ENCODE measurements at places on chromosomes 5 and 9.

- no peak within 1 kb of the TSS for H3K27ac ChIP-seq
- no peak within 1 kb of the TSS for H3K4me3 ChIP-seq
- DNase-seq: no peak
- no peaks in the 10 kb centered on the region for H3K4me1 ChIP-seq
- H3K36me3 ChIP-seq: no peaks in the 10 kb centered on the region
These were observed at the start of gene IRX2 for GRCh38 chr5:2751592-2752021. TSS of gene IRX2 (minus strand) at chr5:2751677. CDS start at chr5:2751413, 264 bp downstream.

- no peaks in the 10 kb centered on the region for H3K27me3 ChIP-seq
- peaks cover 28% of the 10 kb centered on the region for H3K4me1 ChIP-seq
- peak overlapping the region; percentile 98 for H3K4me3 ChIP-seq
- no peak for DNase-seq
These were observed 8.4 kb downstream of the PTCH1 start for GRCh38 chr9:95508242-95508967.

GRCh38 chr9:87725900-87726709 lies at the start of gene CTSL:
TSS of gene CTSL (plus strand) at chr9:87726119. CDS start at chr9:87727604, 1,485 bp downstream.
- peak; percentile 75 for DNase-seq
- H3K36me3 ChIP-seq: peaks cover 35% of the 10 kb centered on the region
- H3K4me1 ChIP-seq: peaks cover 22% of the 10 kb centered on the region
- no peaks in the 10 kb centered on the region for H3K27me3 ChIP-seq
- peak within 1 kb of the TSS; percentile 73 for H3K27ac ChIP-seq

- peaks cover 25% of the 10 kb centered on the region for H3K27me3 ChIP-seq
- DNase-seq: no peak
- H3K27ac ChIP-seq: no peak overlapping the region
- peaks cover 16% of the 10 kb centered on the region for H3K4me1 ChIP-seq
- H3K4me3 ChIP-seq: no peak overlapping the region
- no peaks in the 10 kb centered on the region for H3K36me3 ChIP-seq
These were observed 132.4 kb downstream of the NPR3 start for GRCh38 chr5:32843531-32843895.

DNA sequence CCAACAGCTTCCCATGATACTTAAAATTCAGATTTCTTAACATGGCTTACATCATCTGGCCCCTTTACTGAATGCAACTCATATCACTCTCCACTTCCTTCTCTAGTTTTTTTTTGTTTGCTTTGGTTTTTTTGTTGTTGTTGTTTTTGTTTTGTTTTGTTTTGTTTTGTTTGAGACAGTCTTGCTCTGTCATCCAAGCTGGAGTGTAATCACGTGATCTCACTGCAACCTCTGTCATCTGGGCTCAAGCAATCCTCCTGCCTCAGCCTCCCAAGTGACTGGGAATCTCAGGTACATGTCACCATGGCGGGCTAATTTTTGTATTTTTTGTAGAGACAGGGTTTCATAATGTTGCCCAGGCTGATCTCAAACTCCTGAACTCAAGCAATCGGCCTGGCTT lies 41.4 kb downstream of the CPLANE1 start:
- DNase-seq: no peak
- no peaks in the 10 kb centered on the region for H3K4me1 ChIP-seq
- no peaks in the 10 kb centered on the region for H3K27me3 ChIP-seq
- no peak overlapping the region for H3K4me3 ChIP-seq
- no peak overlapping the region for H3K27ac ChIP-seq

GRCh38 chr5:145587710-145588109 lies 247.4 kb downstream of the PRELID2 start:
- no peaks in the 10 kb centered on the region for H3K27me3 ChIP-seq
- DNase-seq: peak; percentile 29
- H3K4me1 ChIP-seq: peaks cover 16% of the 10 kb centered on the region

GRCh38 chr9:106127776-106128175 lies 433.4 kb downstream of the TMEM38B start:
- no peaks in the 10 kb centered on the region for H3K36me3 ChIP-seq
- H3K27ac ChIP-seq: no peak overlapping the region
- no peak overlapping the region for H3K4me3 ChIP-seq
- no peaks in the 10 kb centered on the region for H3K27me3 ChIP-seq
- DNase-seq: no peak

- H3K36me3 ChIP-seq: no peaks in the 10 kb centered on the region
- no peak for DNase-seq
- no peak overlapping the region for H3K4me3 ChIP-seq
- H3K4me1 ChIP-seq: no peaks in the 10 kb centered on the region
These were observed 17.9 kb downstream of the SLCO4C1 start for GRCh38 chr5:102278231-102278630.

- H3K27ac ChIP-seq: peak overlapping the region; percentile 75
- H3K27me3 ChIP-seq: no peaks in the 10 kb centered on the region
- no peak for DNase-seq
- peaks cover 41% of the 10 kb centered on the region for H3K4me1 ChIP-seq
- no peak overlapping the region for H3K4me3 ChIP-seq
These were observed 9.5 kb downstream of the LHFPL2 start for GRCh38 chr5:78638973-78639669.

GRCh38 chr5:36089989-36090388 lies 23.3 kb upstream of the UGT3A2 start:
- no peak overlapping the region for H3K4me3 ChIP-seq
- H3K27me3 ChIP-seq: no peaks in the 10 kb centered on the region
- DNase-seq: peak; percentile 16
- no peaks in the 10 kb centered on the region for H3K36me3 ChIP-seq

DNA sequence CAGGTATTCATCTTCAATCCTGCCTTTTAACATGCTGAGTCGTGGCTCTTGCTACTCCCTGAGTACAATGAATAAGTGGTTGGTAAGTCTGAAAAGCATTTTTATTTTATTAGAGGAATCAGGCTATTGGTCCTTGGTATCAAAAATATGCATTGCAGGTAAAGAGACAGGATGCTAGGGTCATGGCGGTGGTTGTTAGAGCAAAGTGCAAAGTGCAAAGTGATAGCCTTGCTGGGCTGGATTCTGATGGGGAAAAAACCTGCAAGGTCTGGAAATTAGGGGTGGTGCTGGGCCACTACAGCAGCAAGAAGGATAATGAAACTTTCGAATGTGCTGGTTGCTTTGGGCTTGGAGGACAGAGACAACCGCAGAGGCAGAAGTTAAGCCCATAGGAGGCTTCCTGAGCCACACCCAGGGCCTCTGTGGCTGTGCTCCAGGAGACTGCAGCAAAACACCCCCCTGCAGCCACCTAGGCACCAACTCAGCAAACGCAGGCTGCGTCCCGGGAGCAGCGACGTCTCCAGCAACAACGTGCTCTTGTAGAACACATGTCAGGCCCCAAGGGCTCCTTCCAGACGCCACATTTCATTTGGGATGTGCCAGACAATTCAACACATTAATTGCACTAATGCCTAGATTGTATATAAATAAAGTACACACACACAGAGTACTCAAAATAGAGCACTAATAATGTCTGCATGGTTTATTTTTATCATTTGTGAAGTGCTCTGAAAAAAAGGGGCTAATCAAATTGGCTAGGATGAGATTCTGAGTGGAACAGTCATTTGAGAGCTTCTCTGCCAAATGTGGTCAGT lies 149.8 kb upstream of the RAPGEF1 start:
- no peak overlapping the region for H3K4me3 ChIP-seq
- no peak for DNase-seq
- no peak overlapping the region for H3K27ac ChIP-seq
- no peaks in the 10 kb centered on the region for H3K36me3 ChIP-seq
- no peaks in the 10 kb centered on the region for H3K4me1 ChIP-seq

GRCh38 chr9:79089054-79089560 lies 482.7 kb upstream of the TLE4 start:
- H3K36me3 ChIP-seq: no peaks in the 10 kb centered on the region
- H3K4me1 ChIP-seq: no peaks in the 10 kb centered on the region

GRCh38 chr5:142661957-142662356 lies 23.9 kb downstream of the FGF1 start:
- no peaks in the 10 kb centered on the region for H3K36me3 ChIP-seq
- no peaks in the 10 kb centered on the region for H3K27me3 ChIP-seq
- no peak for DNase-seq
- H3K27ac ChIP-seq: no peak overlapping the region

DNA sequence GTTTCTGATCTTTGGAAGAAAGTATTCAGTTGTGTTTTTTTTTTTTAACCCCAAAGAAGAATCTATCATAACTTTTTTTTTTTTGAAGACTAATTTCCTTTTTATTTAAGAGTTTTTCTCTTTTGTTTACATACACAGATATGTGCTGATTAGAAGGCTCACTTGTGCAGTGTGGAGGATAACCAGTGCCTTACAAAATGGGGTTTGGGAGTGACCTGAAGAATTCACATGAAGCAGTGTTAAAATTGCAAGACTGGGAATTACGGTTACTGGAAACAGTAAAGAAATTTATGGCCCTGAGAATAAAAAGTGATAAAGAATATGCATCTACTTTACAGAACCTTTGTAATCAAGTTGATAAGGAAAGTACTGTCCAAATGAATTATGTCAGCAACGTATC lies 50.3 kb downstream of the FER start:
- H3K36me3 ChIP-seq: 0 out of 2 replicates have a peak, but pooled peaks cover 5% of the 10 kb centered on the region
- no peak for DNase-seq
- no peak overlapping the region for H3K27ac ChIP-seq
- no peaks in the 10 kb centered on the region for H3K27me3 ChIP-seq
- H3K4me1 ChIP-seq: peaks cover 8% of the 10 kb centered on the region
- no peak overlapping the region for H3K4me3 ChIP-seq

DNA sequence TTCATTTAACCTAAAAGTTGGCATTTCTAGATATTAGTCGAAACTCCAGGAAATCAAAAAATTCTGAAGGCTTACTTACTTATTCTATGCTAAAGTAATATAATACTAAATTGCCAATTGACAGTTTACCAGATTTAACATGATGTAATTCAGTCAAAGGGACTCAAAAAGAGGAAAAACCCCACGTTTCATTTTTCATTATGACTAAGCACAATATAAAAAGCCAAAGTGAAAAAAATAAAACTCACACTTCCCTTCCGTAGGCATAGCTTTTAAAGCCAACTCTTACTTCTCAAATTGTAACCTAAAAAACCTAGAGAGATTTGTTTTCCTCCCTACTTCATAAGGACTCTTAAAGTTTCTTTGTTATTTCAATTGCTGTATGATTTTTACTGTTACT lies 146.6 kb downstream of the RAPGEF6 start:
- DNase-seq: no peak
- 0 out of 2 replicates have a peak, but pooled peaks cover 3% of the 10 kb centered on the region for H3K36me3 ChIP-seq
- H3K27me3 ChIP-seq: no peaks in the 10 kb centered on the region
- no peaks in the 10 kb centered on the region for H3K4me1 ChIP-seq

GRCh38 chr5:53922508-53923498 lies 362.4 kb downstream of the NDUFS4 start:
- H3K36me3 ChIP-seq: no peaks in the 10 kb centered on the region
- no peak for DNase-seq
- H3K4me3 ChIP-seq: no peak overlapping the region
- no peaks in the 10 kb centered on the region for H3K4me1 ChIP-seq

- peak overlapping the region; percentile 54 for H3K27ac ChIP-seq
- H3K27me3 ChIP-seq: no peaks in the 10 kb centered on the region
- no peak overlapping the region for H3K4me3 ChIP-seq
- peak; percentile 35 for DNase-seq
These were observed 47.7 kb downstream of the CERT1 start for GRCh38 chr5:75463726-75464125.

DNA sequence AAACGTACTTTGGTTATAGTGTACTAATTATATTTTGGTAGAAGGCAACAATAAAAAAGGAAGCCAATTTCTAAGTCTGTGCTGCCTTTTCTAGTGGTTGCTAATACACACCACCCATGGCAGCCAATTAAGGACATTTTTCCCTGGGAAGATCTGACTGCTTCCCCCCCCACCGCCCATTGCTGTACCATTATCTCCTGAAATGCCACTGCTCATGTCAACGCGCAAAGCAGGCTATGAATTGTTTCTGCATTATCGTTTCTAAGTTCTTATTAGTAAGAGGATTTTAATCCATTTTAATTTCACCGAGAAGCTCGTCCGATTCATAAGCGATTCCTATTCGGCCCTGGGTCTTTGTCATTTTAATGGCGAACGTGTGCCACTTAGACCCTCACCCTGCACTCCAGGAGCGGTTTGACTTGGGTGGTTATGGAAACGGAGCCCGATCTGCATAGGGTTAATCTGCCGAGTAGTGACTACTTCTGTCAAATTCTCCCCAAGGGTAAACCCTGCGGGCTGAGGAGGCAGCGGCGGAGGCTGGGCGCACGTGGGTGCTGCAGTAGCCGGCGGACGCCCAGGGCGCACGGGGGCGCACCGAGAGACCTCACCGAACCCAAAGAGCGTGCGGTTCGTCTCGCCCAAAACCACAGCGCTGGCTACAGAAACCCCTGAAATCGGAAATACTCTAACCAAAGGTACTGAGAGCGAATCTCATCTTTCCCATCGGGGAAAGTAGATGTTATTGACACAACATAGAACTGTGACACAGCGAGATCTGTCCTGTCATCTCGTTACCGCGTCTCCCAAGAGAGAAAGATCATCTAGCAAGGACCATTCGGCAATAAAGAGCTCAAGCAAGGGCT lies 55.8 kb upstream of the SHC3 start:
- no peaks in the 10 kb centered on the region for H3K4me1 ChIP-seq
- no peak overlapping the region for H3K27ac ChIP-seq
- DNase-seq: no peak

- no peaks in the 10 kb centered on the region for H3K27me3 ChIP-seq
- H3K4me3 ChIP-seq: no peak overlapping the region
- no peak overlapping the region for H3K27ac ChIP-seq
These were observed 5.0 kb downstream of the PPARGC1B start for GRCh38 chr5:149735066-149735465.

DNA sequence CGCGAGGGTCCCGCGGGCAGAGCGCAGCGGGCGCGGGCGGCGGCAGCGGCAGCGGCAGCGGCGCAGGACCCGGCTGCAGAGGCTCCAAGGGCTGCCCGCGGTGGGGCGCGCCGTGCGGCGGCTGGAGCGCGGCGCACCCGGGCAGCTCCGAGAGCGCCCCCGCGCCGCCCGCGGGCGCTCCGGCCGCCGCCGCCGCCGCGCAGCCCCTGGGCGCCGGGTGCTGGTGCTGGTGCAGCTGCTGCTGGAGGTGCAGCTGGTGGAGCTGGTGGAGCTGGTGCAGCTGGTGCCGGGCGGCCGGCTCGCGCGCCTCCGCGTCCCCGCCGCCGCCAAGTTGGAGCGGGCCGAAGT lies 644 bp downstream of the IER5L start:
- H3K36me3 ChIP-seq: no peaks in the 10 kb centered on the region
- no peak overlapping the region for H3K27ac ChIP-seq
- peaks cover 18% of the 10 kb centered on the region for H3K4me1 ChIP-seq
- DNase-seq: no peak
- peak overlapping the region; percentile 95 for H3K4me3 ChIP-seq

Data from PC-9 (cell line).